NCI-H446 treated with DMSO at 0.1 percent for 48 hours (cell line): ENCODE measurements at places on chromosomes 7 and 10.

GRCh38 chr10:43801140-43801539 lies 152.5 kb upstream of the ZNF32 start:
- DNase-seq = no peak

- DNase-seq = no peak
These were observed 16.8 kb downstream of the HK1 start for GRCh38 chr10:69295027-69295636.

DNA sequence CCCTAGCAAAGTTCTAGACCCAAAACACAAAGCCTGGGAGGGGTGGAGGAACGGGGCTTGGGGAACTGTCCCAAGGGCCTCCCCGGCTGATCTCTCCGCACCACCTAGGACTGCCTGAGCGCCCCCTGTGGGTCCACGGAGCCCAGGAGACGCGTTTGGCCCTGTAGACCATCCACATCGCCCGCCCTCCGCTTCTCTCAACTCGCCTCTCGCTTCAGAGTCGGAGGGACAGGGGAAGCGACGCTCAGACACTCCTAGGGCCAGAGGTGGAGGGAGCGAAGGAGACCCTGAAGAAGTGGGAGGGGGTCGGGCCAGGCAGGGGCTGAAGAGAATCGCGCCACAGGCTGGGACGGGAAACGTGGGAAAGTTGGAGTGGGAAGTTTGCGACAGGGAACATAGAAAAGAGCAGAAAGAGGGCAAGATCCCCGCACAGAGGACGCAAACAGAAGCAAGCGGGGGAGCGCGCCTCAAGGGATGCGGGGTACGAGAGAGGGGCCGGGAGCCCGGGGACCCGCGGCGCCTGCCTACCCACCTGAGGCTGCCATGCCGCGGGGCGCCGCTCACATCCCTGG lies 378 bp downstream of the PIK3AP1 start:
- DNase-seq = no peak

DNA sequence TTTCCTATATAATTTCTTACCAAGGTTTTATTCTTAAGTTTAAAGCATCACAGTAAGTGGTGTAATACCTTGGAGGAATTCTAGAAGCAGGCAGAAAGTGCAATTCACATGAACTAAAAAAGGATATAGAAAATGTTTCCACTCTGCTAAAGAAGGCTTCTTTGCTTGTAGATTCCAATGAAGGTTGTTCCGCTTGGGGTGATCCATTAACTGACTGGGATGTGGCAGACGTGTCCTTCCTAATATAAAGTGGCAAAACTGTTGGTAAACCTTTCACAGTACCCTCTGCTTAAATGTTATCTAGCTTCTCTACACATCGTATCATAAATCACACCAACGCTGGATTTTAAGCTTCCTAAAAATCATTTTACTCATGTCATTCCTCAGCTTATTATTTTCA lies 2.3 kb downstream of the ZC3HC1 start:
- no peak for DNase-seq

GRCh38 chr7:69795932-69796331 lies 197.7 kb downstream of the AUTS2 start:
- no peak for DNase-seq

- no peak for DNase-seq
These were observed 22.7 kb downstream of the WIPI2 start for GRCh38 chr7:5212633-5213285.

DNA sequence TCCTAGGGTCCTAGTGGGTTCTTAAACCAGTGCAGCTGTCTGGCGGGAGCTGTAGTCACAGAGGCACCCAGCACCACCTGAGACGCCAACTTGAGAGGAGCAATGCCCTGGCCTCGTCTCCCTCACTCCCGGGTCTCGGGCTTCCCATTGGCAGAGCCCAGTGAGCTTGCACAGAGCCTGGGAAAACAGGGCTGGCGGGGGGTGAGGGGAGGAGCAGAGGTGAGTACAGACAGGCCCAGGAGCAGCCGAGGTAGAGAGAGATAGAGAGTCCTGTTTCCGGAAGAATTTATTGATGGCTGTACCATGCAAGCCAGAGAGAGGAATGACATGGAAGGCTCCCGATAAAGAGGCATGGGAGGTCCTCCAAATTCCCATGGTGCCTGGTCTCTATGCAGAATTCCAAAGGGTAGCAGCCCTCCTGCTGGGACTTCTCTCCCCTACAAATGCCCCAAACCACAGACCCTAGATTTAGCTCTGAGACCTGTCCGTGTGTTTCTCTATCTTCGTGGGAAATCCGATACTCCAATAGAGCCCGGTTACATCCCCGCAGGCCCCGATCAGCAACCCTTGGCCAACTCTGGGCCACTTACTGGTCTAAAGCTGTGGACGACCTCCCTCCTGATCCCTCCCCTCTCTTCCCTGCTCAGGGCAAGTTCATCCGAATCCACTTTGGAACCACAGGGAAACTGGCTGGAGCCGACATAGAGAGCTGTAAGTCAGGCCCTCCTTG lies 20.3 kb upstream of the MYH16 start:
- no peak for DNase-seq

GRCh38 chr10:62610649-62611229 lies 193.8 kb upstream of the ADO start:
- DNase-seq = no peak

- no peak for DNase-seq
These were observed 8.8 kb upstream of the LIMK1 start for GRCh38 chr7:74074770-74075169.

GRCh38 chr7:95317546-95317945 lies 6.8 kb downstream of the PON1 start:
- no peak for DNase-seq

DNA sequence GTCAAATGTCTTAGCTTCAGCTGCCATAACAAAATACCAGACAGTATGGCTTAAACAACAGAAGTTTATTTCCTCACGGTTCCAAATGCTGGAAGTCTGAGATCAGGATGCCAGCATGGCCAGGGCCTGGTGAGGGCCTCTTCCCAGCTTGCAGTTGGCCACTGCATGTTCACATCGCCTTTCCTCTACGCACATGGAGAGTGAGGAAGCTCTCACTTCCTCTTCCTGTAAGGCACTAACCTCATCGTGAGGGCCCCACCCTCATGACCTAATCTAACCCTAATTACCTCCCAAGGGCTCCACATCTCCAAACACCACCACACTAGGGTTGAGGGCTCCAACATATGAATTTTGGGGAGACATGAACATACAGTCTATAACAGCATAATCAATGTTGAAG lies 14.4 kb downstream of the ZNF33B start:
- no peak for DNase-seq

DNA sequence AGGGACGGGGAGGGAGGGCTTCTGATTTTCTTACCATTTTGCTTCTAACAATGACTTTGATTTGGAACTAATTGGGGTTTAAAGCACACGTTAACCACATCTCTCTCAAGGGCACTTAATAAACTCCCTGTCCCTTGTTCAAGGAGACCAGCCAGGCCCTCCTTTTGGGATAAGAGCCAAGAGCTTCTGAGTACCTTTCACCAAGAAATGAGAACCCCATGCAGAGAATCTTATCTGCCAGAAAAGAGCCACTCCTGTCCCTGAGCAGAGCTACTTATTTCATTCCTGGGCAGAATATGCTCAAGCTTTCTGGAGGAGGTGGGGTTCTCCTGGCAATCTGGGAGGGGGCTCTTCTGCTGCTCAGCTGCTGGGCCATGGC lies 574.6 kb downstream of the GALNT17 start:
- DNase-seq = no peak

DNA sequence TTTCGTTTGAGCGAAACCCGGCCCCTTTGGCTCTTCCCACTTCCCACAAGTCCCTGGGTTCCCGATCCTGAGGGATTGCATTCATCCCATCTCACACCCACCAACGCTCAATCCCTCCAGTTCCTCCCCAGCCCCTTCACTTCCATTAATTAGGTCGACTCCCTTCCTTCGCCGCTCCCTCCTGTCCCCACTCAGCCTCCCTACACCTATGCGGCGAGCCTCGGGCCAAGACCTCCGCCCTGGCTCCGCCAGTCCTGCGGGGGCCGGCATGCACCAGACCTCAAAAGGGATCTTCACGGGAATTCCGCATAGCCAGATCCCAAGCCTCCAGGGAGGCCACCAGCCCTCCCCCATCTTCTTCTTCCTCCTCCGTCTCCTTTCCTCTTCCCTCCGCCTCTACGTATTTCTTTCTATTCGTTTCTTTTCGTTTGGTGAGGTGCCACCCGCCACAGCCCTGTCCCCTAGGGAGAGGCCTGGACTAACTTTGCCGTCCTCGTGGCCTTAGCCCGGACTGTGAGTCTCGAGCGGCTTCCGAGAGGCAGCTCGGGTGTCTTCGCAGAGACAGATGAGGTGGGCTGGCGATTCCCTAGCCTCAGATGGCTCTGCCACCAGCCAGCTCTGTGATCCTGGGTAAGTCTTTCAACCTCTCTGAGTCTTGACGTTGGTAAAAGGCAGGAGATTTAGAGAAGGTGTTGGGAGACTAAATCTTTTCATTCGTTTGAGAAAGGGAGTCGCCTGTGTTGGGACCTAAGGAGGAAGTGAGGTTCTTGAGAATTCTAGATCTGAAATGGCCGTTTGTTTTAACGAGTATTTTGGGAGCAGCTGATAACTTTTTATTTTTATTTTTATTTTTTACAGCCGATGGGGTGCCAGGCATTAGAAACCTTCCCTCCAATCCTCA lies 8.1 kb upstream of the LBX1 start:
- no peak for DNase-seq

DNA sequence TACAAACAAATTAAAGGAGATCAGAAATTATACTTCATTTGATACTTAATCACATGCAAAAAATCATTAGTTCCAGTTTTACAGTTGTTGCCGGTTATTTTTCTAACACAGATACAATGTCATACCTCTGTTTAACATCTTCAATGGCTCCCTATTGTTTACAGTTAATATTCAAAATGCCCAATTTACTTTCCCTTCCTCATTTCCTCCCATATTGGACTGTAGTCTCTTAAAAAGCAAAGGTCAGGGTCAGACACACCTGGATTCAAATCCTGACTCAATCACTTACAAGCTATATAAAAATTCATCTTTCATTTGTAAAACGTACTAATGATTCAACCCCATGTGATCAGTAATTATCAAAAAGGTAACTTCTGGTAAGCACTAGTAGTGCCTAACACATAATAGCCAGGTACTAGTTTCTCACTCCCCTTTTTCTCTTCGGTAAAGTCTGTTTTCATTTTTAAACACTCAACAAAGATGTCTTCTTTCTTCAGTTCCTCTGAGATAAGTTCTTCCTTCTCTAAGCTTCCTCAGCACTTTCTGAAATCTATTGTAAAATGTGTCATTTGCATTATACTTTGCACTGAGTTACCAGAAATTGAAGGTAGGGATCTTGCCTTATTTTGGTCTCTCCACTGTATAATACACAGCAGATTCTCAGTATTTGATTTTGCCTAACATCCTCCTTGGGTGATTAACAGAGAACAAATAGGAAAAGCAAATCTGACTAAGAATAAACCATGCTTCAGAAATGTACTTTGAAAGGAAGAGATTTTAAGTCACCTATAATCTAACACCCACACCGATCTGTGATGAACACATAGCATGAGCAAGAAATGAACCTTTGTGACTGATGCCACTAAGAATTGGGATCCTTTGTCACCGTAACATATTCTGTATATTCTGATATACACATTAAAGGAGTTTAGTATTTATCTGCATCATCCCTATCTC lies 16.1 kb downstream of the KMT2C start:
- DNase-seq = no peak

DNA sequence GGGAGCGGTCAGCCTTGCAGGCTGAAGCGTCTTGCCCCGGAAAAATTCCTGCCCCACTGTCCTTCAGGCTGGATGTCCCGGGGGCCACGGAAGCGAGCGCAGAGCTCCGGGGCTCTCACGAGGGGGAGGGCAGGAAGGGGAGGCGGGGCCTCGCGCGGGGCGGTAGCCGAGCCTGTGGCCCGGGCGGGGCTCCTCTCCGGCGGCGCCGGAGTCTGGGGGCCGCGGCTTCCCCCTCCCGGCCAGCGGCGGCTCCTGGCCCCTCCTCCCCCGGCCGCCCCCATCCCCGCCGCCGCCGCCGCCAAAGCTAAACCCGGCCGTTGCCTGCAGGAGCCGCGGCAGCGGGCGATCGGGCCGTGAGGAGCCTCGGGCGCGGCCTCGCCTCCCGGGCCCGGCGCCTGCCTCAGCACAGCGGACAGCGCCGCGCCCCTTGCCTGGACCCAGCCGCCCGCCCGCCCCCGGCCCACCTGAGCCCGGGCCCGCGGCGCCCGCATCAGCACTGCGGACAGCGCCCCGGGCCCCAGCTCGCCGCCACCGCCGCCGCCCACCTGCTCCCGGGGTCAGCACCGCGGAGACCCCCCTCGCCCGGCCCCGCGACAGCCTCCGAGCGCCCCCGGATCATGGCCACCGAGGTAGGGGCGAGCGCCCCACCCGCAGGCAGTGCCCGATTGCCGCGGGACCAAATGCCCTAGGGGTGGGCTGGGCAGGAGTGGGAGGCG lies at the start of gene GOLGA7B:
Gene GOLGA7B, plus strand, starts transcription at position 157 of the 716 bp plus-strand sequence. Its CDS starts 461 bp downstream, at position 618.
- DNase-seq = no peak

GRCh38 chr10:16583382-16583781 lies 61.7 kb upstream of the C1QL3 start:
- no peak for DNase-seq

- no peak for DNase-seq
These were observed 18.5 kb upstream of the ACBD5 start for GRCh38 chr10:27258838-27259812.

DNA sequence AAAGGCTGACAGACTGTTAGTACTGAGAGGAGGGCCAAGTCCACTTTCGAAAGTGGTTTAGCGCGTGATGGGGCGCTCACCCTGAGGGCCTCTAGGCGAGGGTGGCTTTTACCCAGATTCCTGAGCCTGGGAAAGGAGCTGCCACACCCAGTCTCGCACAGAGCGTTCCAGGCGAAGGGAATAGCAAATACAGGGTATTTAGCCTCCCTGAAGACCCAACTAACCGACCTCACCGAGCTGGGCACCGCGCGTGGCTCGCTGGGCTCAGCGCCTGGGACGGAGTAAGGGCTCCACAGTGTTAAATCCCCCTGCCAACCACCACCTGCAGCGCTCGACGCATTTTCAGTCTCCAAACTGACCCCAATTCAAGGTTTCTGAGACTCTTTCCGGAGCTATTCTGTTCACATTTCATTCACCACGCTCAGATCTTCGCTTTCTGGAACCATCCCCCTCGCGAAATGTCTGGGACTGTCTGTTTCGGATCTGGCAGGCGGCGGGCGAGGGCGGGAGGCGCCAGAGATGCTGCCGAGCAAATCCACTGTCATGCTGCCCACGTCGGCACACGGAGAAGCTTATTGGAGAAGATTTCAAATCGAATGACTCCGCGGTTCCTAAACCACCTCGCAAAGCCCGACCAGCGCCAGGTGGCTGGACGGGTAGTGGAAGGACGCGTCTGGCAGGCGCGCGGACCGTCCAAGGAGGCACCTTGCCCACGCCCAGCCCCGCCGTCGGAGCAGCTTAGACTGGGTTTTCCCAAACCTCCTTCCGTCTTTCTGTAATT lies 1.4 kb upstream of the OSBPL3 start:
- DNase-seq = peak; percentile 15

- DNase-seq = no peak
These were observed 12.7 kb upstream of the TMEM273 start for GRCh38 chr10:49200854-49201253.
